Stimulated activated CD8-positive, alpha-beta memory T cell treated with anti-CD3 and anti-CD28 coated beads, Interleukin-7, amount 100 ng/mL, for 4 hours (primary cell): ENCODE measurements at places on chromosomes 5 and 9.

GRCh38 chr9:98516205-98516896 lies 192.4 kb downstream of the GABBR2 start:
- DNase-seq, result no peak

DNA sequence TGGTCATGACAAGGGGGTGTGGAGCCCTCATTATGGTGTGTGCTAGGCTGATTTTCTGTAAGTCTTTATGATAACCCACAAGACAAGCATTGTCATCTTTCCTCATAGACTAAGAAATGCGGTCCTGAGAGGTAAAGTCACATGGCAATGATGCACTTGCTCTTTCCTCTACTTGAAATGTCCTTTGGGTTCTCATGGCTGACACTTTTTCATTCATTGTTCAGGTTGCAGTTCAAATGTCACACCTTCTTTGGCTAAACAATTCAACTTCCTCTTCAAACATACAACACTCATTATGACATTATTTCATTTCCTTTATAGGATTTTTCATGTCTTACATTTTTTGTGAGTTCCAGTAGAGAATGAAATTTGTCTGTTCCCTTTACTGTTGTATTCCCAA lies 323.6 kb upstream of the PRR16 start:
- DNase-seq, result no peak

- DNase-seq, result no peak
Observed at GRCh38 chr5:21164425-21164824, 1176.4 kb upstream of the CDH18 start.

- DNase-seq, result no peak
Observed at GRCh38 chr5:157486221-157486681, 26.2 kb downstream of the NIPAL4 start.

DNA sequence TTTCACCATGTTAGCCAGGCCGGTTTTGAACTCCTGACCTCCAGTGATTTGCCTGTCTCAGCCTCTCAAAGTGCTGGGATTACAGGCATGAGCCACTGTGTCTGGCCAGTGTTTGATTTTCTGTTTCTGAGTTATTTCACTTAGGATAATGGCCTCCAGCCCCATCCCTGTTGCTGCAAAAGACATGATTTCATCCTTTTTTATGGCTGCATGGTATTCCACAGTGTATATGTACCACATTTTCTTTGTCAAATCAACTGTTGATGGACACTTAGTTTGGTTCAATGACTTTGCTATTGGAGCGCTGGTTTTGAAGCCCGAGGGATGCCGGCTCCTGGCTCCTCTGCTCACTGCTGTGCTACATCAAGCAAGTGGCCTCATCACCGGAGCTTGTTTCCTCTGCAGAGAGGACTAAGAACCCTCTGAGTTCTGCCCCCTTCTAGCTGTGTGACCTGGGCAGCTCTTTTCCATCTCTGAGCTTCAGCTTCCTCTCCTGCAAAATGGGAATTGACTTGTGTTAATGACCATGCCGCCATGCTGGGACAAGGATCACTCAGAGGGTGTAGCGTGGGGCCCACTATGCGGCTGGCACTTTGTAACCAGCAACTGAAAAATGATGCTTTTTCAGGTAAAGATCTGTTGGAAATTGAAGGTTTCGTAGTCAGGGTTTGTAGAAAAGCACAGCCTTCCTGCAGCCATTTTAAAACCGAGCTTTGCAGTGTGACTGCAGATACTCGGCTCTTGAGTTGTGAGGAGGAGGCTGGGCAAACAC lies 4.6 kb upstream of the NEURL1B start:
- DNase-seq, result no peak
